Astrocyte of the cerebellum (primary cell): ENCODE measurements at places on chromosomes 4 and X.

DNA sequence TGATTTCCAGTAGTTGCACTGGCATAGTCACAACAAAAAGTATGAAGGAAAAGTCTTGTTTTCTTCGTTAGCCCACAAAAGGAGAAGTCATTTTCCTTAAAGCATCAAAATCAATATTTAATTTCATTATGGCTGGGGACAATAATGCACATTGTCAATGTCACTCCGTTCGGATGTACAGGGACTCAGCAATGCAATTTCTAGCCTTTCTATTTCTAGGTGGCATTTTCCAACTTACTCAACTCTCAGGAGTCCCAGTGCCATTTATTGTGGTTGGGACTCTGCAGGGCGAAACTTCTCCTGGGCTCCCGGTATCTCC is 99.6 kb downstream of the CEP135 start:
- DNase-seq = no peak

DNA sequence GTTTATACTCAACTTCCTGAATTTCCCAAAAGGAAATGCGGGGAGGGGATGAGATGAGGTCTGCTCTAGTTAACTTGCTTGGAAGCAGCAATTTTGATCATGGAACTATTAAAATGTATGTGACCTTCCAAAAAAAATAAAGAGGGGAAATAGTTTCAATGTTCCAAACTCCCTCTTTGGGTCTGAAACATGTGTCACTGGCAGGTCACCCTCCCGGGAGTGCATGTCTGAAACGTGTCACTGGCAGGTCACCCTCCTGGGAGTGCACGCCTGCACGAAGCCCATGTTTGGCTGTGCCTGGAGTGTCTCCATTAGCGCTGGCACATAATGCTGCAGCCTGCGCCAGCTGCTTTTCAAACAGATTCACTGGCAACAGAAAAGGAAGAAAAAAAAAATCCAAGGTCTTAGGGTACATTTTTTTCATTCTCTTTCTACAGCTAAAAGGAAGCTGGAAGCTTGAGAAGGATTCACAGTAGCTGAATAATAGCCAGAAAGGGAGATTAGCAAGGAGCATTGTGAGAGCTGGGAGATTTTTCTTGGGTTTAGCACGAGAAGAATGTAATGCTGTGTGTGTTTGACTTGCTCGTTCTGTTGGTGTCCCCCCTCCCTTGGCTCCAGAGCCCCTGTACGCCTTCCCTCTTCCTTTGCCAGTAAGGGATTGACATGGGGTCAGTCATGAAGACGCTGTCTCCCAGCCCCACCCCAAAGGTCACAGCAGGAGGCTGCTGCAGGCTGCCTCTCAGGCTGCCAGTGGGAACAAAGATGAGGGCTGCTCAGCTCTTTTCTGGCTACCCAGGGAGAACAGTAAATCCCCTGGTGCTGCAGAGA is 39.2 kb upstream of the TLR3 start:
- peak; percentile 49 for DNase-seq

GRCh38 chrX:40323977-40324376 is 226.2 kb upstream of the BCOR start:
- DNase-seq = no peak

GRCh38 chrX:96389281-96390047 is 295.2 kb upstream of the DIAPH2 start:
- DNase-seq = no peak

DNA sequence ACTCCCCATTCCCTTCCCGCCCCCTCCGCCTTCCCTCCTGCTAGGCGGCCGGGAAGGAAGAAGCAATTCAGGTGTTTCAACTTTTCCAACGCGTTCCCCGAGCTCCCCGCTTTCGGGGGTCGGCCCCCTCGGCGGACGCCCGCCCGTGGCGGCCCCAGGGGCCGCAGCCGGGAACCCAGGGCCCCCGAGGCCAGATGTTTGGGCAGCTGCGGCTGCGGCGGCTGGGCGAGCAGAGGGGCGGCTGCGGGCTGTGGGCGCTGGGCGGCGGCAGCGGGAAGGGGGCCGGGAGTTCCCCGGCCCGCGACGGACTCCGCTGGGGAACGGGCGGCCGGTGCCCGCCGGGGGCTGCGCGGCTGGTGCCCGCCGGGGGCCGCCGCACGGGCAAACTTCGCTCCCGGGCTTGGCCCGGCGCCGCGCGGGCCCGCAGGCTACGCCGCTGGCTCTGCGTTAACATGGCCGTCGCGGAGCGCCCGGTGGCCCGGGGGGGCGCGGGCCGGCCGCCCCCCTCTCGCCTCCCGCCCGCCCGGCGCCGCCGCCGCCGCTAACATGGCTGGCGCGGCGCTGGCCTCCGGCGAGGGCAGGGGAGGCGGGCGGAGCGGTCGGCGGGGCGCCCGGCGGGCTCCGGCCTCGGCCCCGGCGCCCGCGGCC is 510 bp downstream of the HMGB3 start:
- no peak for DNase-seq

DNA sequence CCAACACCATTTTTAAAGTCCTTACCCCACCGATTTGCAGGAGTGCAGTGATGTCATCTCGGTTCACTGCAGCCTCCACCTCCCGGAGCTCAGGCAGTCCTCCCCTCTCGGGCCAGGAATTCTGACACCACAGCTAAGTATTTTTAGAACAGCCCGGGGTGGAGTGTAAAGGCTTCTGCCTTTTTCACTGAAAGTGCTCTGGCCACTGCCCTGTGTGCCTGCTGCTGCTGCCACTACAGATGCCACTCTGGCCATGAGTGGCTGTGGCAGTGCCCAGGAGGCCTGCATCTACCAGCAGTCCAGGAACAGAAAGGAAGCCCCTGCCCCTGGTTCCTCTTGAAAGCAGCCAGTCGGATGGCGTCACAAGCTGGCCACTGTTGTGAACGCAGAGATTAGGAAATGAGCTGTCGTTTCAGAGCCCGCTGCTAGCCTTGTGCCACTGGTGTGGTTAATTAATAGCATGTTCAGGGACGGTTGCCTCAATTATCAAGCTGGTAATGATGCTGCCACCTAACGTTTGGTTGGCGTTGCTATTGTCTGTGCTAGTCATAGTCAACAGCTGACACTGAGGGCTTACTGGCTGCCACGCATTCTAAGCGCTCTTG is 23.6 kb upstream of the TBC1D14 start:
- DNase-seq = no peak

DNA sequence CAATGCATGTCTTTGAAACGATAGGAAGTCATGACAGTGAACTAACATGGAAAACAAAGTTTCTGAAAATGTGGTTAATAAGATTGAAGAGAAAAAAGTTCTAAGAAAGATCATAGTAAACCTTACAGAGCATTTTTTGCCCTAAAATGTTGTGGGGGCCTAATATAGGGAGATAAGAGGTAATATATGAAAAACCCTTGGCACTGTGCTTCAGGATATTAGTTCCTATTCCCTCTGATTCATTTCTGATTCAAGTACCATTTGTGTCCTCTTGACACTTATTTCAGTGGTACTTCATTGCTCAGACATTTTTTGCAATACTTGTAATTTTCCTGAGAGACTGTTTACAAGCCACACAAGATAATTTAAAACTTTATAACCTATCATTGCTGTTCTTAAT is 35.1 kb downstream of the PAQR3 start:
- DNase-seq = no peak
